Stimulated activated CD8-positive, alpha-beta memory T cell treated with anti-CD3 and anti-CD28 coated beads, Interleukin-7, amount 100 ng/mL, for 48 hours (primary cell): ENCODE measurements at places on chromosomes 4 and X.

DNA sequence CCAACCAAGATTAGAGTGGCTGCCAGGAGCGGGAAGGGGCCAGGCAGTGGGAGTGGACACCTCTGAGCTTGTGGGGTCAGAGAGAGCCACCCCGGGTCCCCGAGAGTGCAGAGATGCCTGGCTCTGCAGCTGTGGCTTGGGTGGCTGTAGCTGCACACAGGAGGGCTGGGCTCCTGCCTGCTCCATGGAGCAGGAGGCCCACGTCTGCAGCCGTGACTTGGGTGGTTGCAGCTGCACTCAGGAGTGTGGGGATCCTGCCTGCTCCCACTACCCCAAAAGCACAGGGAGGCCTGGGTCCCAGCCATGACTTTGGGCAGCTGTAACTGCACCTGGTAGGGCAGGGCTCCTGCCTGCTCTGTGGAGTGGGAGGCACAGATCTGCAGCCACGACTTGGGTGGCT, 28.7 kb upstream of the DIPK2B start:
- DNase-seq = no peak

DNA sequence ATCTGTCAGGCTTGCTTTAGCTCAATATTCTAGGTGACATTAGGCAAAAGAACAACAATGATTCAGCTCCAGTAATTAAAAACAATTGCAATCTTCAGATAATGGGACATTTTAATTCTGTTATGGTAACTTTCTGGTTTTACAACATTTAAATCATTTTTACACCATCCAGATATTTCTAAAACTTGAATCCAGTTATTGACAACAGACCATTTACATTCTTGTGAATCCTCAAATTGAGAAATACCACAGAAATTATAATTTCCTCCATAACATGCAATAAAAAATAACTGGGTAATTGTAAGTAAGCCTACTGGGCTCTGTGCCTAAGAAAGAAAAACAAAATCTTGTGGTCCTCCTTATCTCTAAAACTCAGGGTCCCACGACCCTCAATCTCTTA, 195.0 kb upstream of the S100G start:
- DNase-seq = no peak

DNA sequence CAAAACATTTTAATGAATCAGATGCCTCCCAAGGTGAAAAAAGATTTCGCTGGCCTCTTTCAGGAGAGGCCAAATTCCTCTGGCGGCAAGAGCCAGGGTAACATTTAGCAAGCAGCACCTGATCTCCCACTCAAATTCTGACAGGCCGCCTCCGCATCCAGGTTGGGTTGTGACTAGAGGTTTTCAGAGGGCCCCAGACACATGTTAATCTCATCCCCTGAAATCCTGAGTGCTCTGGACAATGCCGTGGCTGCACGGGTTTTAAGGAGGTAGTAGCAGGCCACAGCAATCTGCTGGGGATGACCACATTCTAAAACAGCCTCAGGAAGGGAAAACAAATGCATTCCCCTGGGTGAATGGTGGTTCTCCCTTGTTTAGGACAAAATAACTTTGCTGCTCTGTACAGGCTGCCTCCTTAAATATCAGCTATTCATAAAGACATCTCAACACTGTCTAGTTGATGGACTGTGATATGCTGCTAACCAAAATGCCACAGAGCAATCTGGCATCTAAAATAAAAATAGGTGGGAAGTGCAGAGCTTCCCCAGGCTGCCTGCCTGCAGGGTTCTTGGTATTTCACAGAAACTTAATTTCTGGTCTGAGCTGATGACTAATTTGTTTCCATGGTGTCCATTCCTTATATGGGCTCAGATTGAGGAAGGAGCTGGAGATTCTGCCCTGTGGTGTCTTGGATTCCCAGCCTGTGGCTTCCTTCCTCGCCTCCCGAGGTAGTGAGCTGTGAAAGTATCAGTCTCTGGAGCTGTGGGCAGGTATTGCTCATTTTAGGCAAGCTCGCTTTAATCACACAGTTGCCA, 202.0 kb downstream of the DCLK2 start:
- DNase-seq = no peak

DNA sequence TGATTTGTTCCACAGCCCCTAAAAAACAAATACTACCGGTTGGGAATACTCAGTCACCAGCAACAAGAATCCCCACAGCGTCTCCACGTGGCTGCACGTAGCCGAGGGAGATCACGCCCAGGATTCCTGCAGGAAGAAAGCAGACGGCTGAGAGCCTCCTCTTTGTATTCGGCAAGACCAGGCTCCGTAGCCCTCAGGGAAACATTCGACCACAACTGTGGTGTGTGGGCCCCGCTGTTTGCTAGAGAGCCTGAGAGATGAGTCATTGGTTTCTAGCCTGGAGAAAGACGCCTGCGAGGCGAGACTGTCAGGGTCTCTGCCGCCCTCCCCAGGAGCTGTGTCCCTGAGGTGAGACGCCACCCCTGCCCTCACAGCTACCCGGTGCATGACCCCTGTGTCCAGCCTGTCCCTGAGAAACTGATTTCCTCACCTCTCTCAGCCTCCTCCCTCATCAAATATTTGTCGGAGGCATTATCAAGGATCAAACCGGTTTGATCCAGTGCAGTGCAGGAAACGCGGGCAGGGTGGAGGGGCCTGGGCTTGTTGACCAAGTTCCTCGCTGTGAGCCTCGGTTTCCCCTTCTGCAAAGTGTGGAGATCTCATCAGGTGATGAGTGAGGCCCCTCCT, 4.7 kb upstream of the S100P start:
- peak; percentile 80 for DNase-seq
